ENCODE measurements at places on chromosomes 3 and 15. TPM values are rescaled to one million over a fixed set of nuclear protein-coding genes. Genes with fewer than 3 reads are reported as not detected.

Gene CCR5
- not detected for polyA plus RNA-seq

Gene PLS1
- 0.31 TPM for polyA plus RNA-seq

Gene APH1B
- 14.6 TPM for polyA plus RNA-seq

Gene CD200R1
- 0.72 TPM for polyA plus RNA-seq

Gene SLC30A4
- polyA plus RNA-seq = 7.1 TPM

Gene AP2M1
- 551 TPM for polyA plus RNA-seq

Gene FETUB
- polyA plus RNA-seq = not detected

Gene SPESP1
- polyA plus RNA-seq = not detected

Gene KBTBD12
- polyA plus RNA-seq = not detected

Gene SLC9C1
- not detected for polyA plus RNA-seq

Gene LRRC3B
- polyA plus RNA-seq = 49.9 TPM

Gene CPLX3
- polyA plus RNA-seq = 0.27 TPM

Gene CYP19A1
- not detected for polyA plus RNA-seq

Gene CLDN18
- not detected for polyA plus RNA-seq

Gene SLC2A2
- polyA plus RNA-seq = not detected

Gene NMNAT3
- 4.6 TPM for polyA plus RNA-seq

Gene ATP8B4
- polyA plus RNA-seq = 1.0 TPM

Gene MNS1
- polyA plus RNA-seq = not detected

Gene ACTRT3
- not detected for polyA plus RNA-seq

Gene TNIK
- polyA plus RNA-seq = 19.3 TPM

Gene TICRR
- 0.36 TPM for polyA plus RNA-seq

Gene LMAN1L
- polyA plus RNA-seq = not detected

Gene LDHAL6B
- polyA plus RNA-seq = not detected

Gene GJD2
- polyA plus RNA-seq = 4.6 TPM

Gene GOLGA6D
- not detected for polyA plus RNA-seq

Gene VPS33B
- polyA plus RNA-seq = 52.5 TPM

Gene OR5K2
- polyA plus RNA-seq = not detected

Gene SPATA12
- not detected for polyA plus RNA-seq

Gene PPP1R14D
- not detected for polyA plus RNA-seq

Gene CYP1A2
- not detected for polyA plus RNA-seq

Gene PLSCR5
- polyA plus RNA-seq = 0.37 TPM

Gene SKOR1
- polyA plus RNA-seq = 0.81 TPM

Gene ATP13A4
- 6.2 TPM for polyA plus RNA-seq

Gene AP4E1
- polyA plus RNA-seq = 8.6 TPM

Gene ZBTB11
- 22.0 TPM for polyA plus RNA-seq

Gene KLHL6
- polyA plus RNA-seq = not detected

Gene PLCD1
- 7.6 TPM for polyA plus RNA-seq

Gene LTF
- polyA plus RNA-seq = not detected

Gene MOBP
- polyA plus RNA-seq = not detected

Gene LRCH3
- 36.2 TPM for polyA plus RNA-seq

Gene LRRC2
- polyA plus RNA-seq = not detected
